ENCODE measurements at places on chromosomes 4 and X.
A peak's percentile ranks its signal among the peaks of the same experiment; 100 is the strongest.

DNA sequence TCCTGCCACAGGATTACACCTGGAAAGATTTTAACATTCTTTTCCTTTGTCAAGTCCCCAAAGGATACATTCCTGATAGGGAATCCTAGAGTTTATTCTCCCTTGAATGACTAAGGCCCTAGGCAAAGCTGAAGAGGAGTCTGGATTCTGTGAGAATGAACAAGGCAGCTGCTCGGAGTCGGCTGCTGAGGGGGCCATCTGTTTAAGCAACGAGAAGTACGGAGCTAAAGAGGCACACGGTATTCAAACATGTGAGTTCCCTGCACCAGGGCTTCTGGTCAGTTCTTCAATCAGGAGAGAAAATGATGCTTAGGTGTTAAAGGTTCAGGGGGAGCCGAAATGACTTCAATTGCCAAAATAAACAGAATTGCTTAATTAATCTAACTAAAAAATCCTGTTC, 97.6 kb downstream of the MGST2 start:
- no peak for DNase-seq

DNA sequence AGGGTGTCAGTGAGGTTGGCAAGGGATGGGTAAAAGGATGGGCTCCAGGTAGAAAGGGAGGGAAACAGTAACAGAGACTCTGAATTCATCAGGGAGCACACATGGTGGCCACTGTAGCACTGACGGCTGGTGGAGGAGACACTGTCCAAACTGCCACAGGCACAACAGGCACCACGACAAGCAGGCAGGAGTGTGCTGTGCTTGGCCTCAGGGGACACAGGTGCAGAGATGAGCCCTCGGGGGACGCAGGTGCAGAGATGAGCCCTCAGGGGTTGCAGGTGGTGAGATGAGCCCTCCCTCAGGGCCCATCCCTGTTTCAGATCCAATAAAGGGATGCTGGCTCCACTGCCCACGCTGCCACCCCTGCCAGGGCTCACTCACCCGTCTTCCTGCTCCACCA, 7.6 kb downstream of the PDE6B start:
- DNase-seq: no peak

GRCh38 chr4:173318648-173319211, 15.4 kb downstream of the HMGB2 start:
- DNase-seq: no peak

DNA sequence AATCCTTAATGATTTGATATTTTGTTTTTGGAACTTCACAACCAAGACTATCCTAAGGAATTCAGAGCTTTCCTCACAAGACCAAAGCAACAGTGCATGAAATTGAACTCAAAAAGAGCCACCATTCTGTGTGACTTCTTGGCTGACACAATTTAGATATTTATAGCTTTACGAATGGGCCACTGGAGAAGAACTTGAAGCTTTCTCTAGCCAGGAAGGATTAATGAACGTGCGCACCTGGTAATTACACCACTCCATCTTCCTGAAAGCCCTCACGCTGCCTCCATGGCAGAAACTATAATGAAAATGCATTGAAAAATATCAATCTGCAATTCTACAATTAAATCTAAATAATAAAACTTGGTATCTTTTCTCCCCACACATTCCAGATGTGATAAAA, 1057.8 kb downstream of the DMD start:
- no peak for DNase-seq

GRCh38 chr4:154004507-154005170, 215.8 kb upstream of the SFRP2 start:
- DNase-seq: no peak

DNA sequence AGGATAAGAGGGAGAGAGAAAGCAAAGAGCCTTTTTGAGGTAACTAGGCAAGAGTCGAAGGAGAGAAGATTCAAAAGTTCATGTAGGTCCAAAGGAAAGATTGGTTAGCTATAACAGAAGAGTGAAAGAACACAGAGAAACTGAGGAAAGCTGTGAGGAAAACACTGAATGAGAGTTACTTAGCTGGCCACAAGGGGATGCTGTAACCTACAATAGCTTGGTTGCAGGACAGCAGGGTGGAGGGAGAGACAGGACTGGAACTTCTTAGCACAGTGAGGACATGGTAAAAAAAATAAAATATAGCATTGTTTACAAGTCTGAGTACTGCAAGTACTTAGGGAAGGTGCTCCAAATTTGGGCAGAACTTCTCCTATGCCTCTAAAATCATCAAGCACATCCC, 48.3 kb downstream of the RAI2 start:
- DNase-seq: no peak

GRCh38 chr4:119977076-119977940, 89.3 kb downstream of the MAD2L1 start:
- DNase-seq: no peak

- DNase-seq: no peak
These were observed 85.4 kb downstream of the SHISA3 start for GRCh38 chr4:42482516-42483327.

GRCh38 chr4:122827879-122828601, 1.4 kb downstream of the FGF2 start:
- DNase-seq: no peak

GRCh38 chrX:9403374-9403773, 61.5 kb upstream of the TBL1X start:
- no peak for DNase-seq

DNA sequence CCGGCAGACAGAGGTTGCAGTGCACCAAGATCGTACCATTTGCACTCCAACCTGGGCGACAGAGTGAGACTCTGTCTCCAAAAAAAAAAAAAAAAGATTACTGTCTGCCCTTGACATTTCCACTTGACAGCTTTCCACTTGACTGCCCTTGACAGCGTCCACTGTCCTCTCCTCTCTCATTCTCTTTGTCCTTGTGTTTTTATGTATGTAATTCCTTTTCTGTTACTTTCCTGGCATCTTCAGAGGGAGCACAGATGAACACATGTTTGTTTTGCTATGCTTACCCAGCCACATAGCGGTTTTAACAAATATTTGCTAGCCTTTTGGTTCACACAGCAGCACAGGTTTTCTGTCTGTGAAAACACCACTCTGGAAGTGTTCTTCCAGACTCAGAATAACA, 26.2 kb downstream of the SYAP1 start:
- no peak for DNase-seq

DNA sequence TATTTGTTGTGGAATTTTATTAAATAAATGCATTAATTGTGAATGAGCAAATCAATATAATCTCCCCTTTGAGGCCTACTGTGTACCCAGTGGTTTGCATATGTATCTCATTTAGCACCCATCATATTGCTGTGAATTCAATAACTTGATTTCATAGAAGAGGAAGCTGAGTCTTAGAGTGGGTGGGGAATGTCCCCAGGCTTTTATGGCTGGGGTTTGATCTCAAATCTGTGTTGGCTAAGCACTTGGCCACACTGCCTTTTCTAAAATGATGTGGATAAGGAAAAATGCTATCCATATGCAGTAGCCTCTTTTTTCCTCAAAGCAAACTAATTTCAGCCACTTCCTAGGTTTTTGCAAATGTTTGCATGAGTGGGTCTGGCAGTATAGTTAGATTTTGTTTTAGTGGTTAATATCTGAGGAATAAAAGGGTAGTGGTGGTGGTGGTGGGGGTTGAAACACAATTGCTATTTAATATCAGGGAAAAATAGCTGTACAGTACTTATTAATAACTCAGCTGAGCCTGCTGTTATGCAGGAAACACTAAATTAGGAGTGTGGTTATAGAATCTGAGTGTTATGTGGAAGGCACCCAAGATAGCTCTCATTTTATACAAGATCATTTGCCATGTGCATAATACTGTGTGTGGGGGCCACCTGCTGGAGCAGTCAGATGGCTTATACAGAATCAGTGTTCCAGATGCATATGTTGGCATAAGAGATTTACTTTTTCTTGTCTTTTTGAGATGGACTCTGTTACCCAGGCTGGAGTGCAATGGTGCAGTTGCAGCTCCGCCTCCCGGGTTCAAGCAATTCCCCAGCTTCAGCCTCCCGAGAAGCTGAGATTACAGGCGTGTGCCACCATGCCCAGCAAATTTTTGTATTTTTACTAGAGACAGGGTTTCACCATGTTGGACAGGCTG, 108.0 kb downstream of the TMEM131L start:
- no peak for DNase-seq

DNA sequence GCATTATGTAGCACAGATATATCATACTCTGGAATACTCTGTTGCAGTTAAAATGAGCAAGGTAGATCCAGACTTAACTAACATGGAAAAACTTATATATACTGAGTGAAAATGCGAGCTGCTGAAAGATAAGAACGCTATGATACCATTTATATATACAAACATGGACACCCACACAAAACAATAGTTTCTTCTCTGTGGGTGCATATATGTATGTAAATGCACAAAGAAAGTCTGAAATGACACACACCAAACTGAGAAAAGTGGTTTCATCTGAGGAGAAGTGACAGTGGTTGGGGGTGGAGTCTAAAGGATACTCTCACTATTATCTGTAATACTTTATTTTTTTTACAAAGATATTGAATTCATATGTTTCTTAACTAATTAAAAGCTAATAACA, 12.2 kb upstream of the FGF2 start:
- no peak for DNase-seq

DNA sequence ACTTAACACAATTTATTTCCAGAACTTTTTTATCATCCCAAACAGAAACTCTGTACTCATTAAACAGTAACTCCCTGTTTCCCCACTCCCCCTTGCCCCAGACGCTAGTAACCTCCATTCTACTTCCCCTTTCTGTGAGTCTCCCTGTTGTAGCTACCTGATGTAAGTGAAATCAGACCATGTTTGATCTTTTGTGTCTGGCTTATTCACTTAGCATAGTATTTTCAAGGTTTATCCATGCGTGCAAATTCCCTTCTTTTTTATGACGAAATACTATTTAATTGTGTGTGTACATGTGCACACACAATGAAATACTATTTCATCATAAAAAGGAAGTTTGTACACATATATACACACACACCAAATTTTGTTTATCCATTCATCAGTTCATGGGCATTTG, 5.2 kb downstream of the PKD2 start:
- DNase-seq: no peak

DNA sequence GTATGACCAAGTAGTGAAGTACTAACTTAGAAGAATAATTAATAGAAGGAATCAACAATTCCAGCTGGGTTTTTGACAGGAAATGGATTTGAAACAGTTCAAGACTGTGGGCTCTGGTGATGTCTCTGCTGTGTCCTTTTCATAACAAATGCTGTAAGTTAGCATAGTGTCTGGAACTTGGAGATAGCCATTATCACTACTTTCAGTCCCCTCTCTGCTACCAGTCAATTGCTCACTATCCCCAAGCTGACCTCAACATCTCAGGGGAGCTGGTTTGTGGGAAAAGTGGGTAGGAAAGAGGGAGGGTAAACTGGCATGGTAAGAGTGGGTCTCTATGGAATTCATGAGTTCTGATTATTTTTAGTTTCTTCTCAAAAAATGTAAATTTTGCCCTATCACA, 231.4 kb upstream of the MID1 start:
- DNase-seq: no peak

DNA sequence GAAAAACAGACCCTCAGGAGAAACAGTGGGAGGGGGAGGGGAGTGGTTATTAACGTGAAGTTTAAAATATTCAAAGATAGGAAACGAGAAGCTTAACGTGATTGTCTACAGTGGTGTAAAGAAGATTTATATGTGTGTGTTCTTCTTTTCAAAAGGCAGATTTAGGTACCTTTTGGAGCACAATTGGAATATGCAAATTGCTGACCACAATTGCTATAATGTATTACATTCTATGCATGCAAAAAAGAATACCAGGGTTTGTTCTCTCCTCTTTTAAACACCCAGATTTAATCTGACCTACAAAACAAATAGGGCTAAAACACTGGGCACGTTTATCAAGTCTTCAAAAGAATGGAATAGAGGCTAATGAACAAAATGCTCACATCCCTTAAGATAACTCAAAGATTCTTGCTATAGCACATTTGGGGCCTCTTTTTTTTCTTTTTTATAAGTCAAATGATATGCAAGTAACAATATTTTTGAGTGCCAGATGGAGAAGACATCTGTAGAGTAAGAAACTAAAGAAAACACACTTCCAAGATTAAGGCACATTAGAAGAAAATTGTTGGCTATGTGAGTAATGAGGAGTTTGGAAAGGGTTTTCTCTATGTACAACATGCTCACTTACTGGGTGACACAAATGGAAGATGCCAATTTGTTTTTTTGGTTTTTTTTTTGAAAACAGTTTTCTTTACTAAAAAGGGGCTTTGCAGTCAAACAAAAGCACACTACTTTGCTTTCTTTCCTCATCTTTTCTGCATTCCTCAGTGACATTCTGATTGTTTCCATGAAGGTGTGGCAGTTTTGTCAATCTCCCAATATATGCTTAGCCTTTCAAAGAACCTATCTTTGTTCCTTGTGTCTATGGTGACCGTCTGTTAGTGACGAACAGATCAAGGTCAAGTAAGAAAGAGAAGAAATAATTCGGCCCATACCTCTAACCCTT, 240.3 kb downstream of the PALLD start:
- DNase-seq: no peak

- no peak for DNase-seq
These were observed 27.9 kb upstream of the MSMO1 start for GRCh38 chr4:165299399-165300060.

GRCh38 chr4:185143601-185143969, 519 bp downstream of the SLC25A4 start:
- DNase-seq: no peak

DNA sequence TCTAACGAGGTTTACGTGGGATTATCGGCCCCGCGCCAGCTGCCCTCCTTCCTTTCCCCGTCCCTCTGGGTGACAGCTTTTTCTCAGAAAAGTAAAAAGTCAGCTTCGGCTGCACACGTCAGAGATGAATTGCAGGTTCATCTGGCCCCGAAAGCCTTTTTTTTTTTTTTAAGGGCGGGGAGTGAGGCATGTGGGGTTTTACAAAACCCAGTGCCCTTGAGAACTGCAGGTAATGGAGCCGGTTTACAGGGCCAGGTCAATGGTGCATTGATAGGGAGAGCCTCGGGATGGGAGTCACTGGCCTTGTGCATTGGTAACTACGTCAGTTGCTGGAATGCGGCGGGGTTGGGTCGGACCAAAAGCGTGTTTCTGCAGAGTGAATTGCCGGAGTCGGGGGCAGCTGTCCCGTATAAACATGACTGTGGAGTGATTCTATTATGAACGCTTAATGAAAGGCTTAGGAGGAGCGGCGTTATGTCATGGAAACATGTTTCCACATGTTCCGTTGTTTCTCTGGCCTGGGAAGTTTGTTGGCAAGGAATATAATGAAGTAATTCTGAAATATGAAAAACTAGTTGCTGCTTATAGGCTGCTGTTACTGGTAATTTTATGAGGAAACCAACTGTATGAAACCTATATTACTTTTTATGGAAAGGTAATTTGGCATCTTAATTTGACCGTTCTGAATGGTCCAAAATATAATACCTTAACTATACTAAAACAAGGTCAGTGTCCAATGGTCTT, 1.1 kb downstream of the HSPA4L start:
- DNase-seq: peak; percentile 40

GRCh38 chr4:182010876-182011275, 232.3 kb upstream of the TENM3 start:
- no peak for DNase-seq

GRCh38 chr4:52852041-52852440, 10.1 kb upstream of the RASL11B start:
- DNase-seq: no peak

DNA sequence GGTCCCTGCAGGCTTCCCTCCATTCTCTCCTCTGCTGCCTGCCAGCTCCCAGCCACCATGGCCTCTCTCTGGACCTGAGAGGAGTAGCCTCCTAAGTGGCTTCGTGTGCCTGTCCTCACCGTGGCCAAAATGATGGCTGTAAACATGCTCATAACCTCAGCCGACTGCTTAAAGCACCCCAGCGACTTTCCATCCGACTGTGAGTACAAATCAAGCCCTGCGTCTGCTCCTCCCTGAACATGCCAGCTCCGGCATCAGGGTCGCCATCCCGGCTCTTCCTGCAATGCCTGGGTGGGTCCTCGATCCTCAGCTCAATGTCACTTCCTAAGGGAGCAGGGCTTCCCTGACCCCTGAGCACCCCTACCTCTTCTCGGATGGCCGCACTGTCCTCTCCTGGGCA, 3.3 kb upstream of the SORCS2 start:
- no peak for DNase-seq

All from nephron progenitor cell (in vitro differentiated cells).